ENCODE measurements at places on chromosomes 2 and 18.
A peak's percentile ranks its signal among the peaks of the same experiment; 100 is the strongest.

GRCh38 chr2:191927991-191928390, 81.1 kb upstream of the CAVIN2 start:
- H3K27ac ChIP-seq: no peak overlapping the region
- no peak overlapping the region for H3K4me3 ChIP-seq
- no peaks in the 10 kb centered on the region for H3K27me3 ChIP-seq
- H3K36me3 ChIP-seq: no peaks in the 10 kb centered on the region
- H3K4me1 ChIP-seq: no peaks in the 10 kb centered on the region

- no peaks in the 10 kb centered on the region for H3K4me1 ChIP-seq
- no peak for DNase-seq
- H3K4me3 ChIP-seq: no peak overlapping the region
- no peaks in the 10 kb centered on the region for H3K36me3 ChIP-seq
- no peak overlapping the region for H3K27ac ChIP-seq
Observed at GRCh38 chr18:59631583-59632181, 65.5 kb downstream of the CCBE1 start.

DNA sequence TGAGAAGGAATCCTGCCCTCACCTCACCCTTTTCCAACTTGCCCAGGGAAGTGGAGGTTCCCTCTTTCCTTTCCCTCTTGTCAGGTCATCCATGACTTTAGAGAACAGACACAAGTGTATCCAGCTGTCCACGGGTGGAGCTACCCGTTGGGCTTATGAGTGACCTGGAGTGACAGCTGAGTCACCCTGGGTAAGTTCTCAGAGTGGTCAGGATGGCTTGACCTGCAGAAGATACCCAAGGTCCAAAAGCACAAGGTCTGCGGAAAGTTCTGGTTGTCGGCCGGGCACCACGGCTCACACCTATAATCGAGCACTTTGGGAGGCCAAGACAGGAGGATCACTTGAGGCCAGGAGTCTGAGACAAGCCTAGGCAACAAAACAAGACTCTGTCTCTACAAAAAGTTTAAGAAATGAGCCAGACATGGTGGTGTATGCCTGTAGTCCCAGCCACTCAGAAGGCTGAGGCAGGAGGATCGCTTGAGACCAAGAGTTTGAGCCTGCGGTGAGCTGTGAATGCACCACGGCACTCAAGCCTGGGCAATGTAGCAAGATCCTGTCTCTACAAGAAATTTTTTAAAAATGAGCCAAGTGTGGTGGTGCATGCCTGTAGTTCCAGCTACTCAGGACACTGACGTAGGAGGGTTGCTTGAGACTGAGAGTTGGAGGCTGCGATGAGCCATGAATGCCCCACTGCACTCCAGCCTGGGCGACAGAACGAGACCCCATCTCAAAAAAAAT, 14.0 kb upstream of the CNDP1 start:
- no peaks in the 10 kb centered on the region for H3K27me3 ChIP-seq
- H3K27ac ChIP-seq: no peak overlapping the region
- no peaks in the 10 kb centered on the region for H3K4me1 ChIP-seq
- H3K4me3 ChIP-seq: no peak overlapping the region
- peaks cover 33% of the 10 kb centered on the region for H3K36me3 ChIP-seq
- DNase-seq: no peak

DNA sequence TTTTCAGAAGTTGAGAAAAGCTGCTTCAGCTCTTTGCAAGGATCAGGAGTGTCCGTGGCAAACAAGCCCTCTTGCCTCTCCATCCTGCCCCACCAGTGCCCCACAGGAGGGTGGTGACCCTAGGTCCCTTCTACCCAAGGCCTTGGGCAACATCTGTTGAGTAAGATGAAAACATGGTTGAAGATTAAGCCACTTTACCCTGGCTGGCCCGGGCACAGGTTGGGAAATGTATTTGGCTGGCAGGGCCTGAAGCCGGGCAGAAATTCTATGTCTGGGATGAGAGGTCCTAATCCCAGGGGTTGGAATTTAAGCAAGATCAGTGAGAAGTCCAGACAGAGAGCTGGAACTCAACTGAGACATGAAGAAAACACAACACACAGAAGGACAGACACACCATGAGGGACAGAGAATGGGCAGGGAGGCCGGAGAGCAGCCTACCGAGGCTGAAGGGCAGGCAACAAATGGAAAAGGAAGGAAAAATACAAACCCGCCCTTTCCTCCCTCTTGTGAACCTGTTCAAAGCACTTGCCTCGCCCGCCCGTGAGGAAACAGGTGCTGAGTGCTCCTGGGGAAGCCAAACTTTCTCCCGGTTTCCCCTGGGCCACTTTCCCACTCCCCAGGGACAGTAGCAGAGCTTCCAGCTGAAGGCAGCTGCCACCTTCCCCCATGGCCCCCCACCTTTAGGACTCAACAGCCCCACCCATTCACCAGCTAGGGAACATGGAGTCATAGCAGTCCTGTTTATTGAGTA, 86.1 kb downstream of the TNS1 start:
- no peak overlapping the region for H3K4me3 ChIP-seq
- H3K27ac ChIP-seq: no peak overlapping the region
- no peaks in the 10 kb centered on the region for H3K36me3 ChIP-seq
- no peaks in the 10 kb centered on the region for H3K4me1 ChIP-seq
- peaks cover 7% of the 10 kb centered on the region for H3K27me3 ChIP-seq

GRCh38 chr2:108579623-108580022, 45.4 kb downstream of the LIMS1 start:
- peaks cover 3% of the 10 kb centered on the region for H3K4me1 ChIP-seq
- DNase-seq: no peak
- no peak overlapping the region for H3K4me3 ChIP-seq
- H3K27me3 ChIP-seq: no peaks in the 10 kb centered on the region
- H3K36me3 ChIP-seq: no peaks in the 10 kb centered on the region

- H3K4me3 ChIP-seq: no peak overlapping the region
- no peaks in the 10 kb centered on the region for H3K27me3 ChIP-seq
- H3K4me1 ChIP-seq: peaks cover 16% of the 10 kb centered on the region
- H3K27ac ChIP-seq: no peak overlapping the region
Observed at GRCh38 chr2:156489195-156489594, 53.0 kb downstream of the GPD2 start.

DNA sequence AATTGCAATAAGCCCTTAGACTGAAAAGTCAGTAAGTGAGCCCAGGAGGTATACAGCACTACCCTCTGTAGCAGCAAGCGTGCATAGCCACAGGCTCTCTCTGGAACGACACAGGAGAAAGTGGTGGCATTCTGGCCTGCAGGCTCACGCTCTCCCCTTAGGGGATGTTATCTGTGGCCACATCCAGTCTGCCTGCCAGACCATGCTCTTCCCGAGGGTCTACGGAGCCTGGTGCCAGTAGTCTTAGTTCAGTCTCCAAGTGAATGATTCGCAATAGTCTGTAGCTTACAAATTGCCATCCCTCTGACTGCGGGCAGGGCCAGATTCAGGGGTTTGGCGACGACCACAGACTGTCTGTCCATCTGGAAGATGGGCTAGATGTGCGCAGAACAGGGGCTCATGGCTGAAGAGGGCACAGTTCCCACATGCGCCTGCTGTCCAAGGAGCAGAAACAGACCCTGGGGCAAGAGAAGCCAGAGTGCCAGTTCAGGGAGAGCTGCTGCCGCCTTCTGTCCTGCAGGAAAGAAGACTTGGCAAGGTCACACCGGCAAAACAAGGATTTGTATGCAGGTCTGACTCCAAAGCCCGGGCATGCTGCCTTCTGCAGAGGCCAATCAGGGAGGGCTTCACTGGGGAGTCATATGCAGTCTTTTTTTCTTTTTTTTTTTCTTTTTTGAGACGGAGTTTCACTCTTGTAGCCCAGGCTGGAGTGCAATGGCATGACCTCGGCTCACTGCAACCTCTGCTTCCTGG, 3.5 kb upstream of the KLF11 start:
- DNase-seq: no peak
- no peak overlapping the region for H3K4me3 ChIP-seq
- peaks cover 25% of the 10 kb centered on the region for H3K4me1 ChIP-seq
- no peaks in the 10 kb centered on the region for H3K36me3 ChIP-seq
- H3K27me3 ChIP-seq: no peaks in the 10 kb centered on the region

- no peak for DNase-seq
- H3K27me3 ChIP-seq: peaks cover 59% of the 10 kb centered on the region
- H3K36me3 ChIP-seq: peaks cover 2% of the 10 kb centered on the region
- H3K4me1 ChIP-seq: peaks cover 4% of the 10 kb centered on the region
Observed at GRCh38 chr18:37247497-37248161, 318.0 kb downstream of the CELF4 start.

DNA sequence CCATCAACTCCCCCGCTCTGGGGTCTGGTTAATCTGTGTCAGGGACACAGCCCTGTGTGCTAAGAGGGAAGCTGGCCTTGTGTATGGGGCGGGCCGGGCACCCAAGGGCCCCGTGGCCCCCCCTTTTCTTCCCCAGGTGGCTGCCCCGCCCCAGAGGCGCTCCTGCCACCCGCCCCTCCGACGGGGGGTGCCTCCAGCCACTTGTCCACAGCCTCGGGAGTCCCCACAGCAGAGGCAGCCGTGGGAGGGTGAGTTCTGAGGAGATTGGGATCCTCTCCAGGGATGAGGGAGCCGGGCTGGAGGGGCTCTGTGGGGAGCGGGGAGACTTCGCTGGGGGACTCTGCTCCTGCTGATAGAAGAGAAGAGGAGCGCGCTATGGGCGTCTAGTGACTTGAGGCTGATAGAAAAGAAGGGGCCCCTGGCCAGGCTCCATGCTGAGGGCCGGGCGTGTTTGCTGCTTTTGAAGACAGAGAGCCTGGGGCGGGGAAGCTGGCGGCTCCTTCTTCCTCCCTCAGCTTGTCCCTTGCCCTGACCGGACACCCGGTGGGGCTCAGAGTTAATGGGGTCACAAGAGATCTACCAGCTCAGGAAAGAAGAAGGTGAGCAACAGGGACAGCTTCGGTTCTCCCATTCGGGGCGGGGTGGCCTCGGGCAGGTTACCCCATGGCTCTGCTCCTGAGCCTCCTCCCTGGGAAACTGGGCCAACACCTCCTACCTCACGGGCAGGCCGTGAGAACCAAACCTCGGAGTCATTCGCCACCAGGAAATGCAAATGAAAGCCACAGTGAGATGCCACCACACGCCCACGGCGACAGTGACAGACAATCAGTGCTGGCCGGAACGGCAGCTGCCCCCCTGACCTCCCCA, 89.4 kb upstream of the TAF1B start:
- DNase-seq: no peak
- H3K36me3 ChIP-seq: no peaks in the 10 kb centered on the region
- H3K4me1 ChIP-seq: peaks cover 57% of the 10 kb centered on the region
- H3K27ac ChIP-seq: no peak overlapping the region
- H3K4me3 ChIP-seq: peak overlapping the region; percentile 88

GRCh38 chr2:2464094-2464493, 133.0 kb upstream of the MYT1L start:
- no peak overlapping the region for H3K4me3 ChIP-seq
- H3K27ac ChIP-seq: no peak overlapping the region
- H3K4me1 ChIP-seq: no peaks in the 10 kb centered on the region
- H3K36me3 ChIP-seq: no peaks in the 10 kb centered on the region
- H3K27me3 ChIP-seq: peaks cover 5% of the 10 kb centered on the region

GRCh38 chr18:52465391-52465790, 125.4 kb downstream of the DCC start:
- no peak overlapping the region for H3K4me3 ChIP-seq
- no peak overlapping the region for H3K27ac ChIP-seq
- no peaks in the 10 kb centered on the region for H3K36me3 ChIP-seq
- H3K4me1 ChIP-seq: no peaks in the 10 kb centered on the region
- peaks cover 2% of the 10 kb centered on the region for H3K27me3 ChIP-seq
- DNase-seq: no peak

- peak overlapping the region; percentile 88 for H3K4me3 ChIP-seq
- DNase-seq: peak; percentile 62
- no peaks in the 10 kb centered on the region for H3K36me3 ChIP-seq
- no peaks in the 10 kb centered on the region for H3K27me3 ChIP-seq
- H3K27ac ChIP-seq: peak overlapping the region; percentile 96
- H3K4me1 ChIP-seq: peaks cover 24% of the 10 kb centered on the region
Observed at GRCh38 chr18:74081966-74082741, 65.5 kb downstream of the FBXO15 start.

DNA sequence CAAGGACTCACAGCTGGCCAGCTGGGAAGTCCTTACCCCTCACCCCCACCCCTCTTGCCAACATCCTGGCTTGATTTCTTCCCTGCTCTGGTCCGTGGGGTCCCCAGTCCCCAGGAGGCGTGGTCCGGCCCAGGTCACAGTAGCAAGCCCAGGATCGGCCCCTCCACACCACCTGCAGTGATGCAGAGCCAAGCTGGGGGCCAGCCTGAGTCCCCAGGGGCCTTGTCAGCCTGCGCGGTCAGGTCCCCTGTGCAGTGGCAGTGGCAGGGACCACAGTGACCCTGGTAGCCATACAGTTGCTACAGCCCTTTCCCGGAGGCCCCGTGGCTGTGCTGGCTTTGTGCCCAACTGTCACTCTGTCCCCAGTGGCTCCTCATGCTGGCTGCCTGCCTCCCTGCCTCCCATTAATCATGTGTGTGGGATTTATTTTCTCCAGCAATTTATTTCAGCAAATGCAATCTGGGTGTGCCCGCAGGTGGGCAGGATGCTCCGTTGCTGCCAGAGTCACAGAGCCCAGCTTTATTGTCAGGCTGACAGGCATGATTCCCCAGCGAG, 8.8 kb upstream of the PRSS56 start:
- H3K27ac ChIP-seq: no peak overlapping the region
- H3K4me3 ChIP-seq: no peak overlapping the region
- DNase-seq: no peak
- no peaks in the 10 kb centered on the region for H3K36me3 ChIP-seq
- no peaks in the 10 kb centered on the region for H3K4me1 ChIP-seq

GRCh38 chr2:184524551-184525382, 73.6 kb upstream of the ZNF804A start:
- H3K4me1 ChIP-seq: no peaks in the 10 kb centered on the region
- no peaks in the 10 kb centered on the region for H3K36me3 ChIP-seq
- DNase-seq: no peak
- no peaks in the 10 kb centered on the region for H3K27me3 ChIP-seq

- H3K27ac ChIP-seq: no peak overlapping the region
- no peaks in the 10 kb centered on the region for H3K36me3 ChIP-seq
- no peak for DNase-seq
- H3K4me1 ChIP-seq: peaks cover 7% of the 10 kb centered on the region
Observed at GRCh38 chr2:6352247-6352646, 513.5 kb downstream of the CMPK2 start.

GRCh38 chr2:194491409-194492115, 1165.5 kb upstream of the SLC39A10 start:
- H3K4me1 ChIP-seq: no peaks in the 10 kb centered on the region
- no peaks in the 10 kb centered on the region for H3K36me3 ChIP-seq
- H3K27ac ChIP-seq: no peak overlapping the region
- DNase-seq: peak; percentile 15
- no peaks in the 10 kb centered on the region for H3K27me3 ChIP-seq

- H3K4me3 ChIP-seq: no peak overlapping the region
- H3K27ac ChIP-seq: no peak overlapping the region
- H3K36me3 ChIP-seq: no peaks in the 10 kb centered on the region
- DNase-seq: no peak
- peaks cover 1% of the 10 kb centered on the region for H3K27me3 ChIP-seq
Observed at GRCh38 chr2:223019390-223019930, 32.5 kb upstream of the KCNE4 start.

- peaks cover 15% of the 10 kb centered on the region for H3K36me3 ChIP-seq
- H3K4me1 ChIP-seq: peaks cover 57% of the 10 kb centered on the region
- peak overlapping the region; percentile 98 for H3K27ac ChIP-seq
- no peak for DNase-seq
- H3K27me3 ChIP-seq: no peaks in the 10 kb centered on the region
Observed at GRCh38 chr2:174635776-174636404, 38.3 kb upstream of the WIPF1 start.

GRCh38 chr2:119371111-119371510, 4.3 kb downstream of the DBI start:
- peaks cover 29% of the 10 kb centered on the region for H3K4me1 ChIP-seq
- H3K4me3 ChIP-seq: no peak overlapping the region
- H3K36me3 ChIP-seq: peaks cover 53% of the 10 kb centered on the region
- no peak for DNase-seq
- no peak overlapping the region for H3K27ac ChIP-seq

GRCh38 chr2:224922142-224922727, 120.0 kb downstream of the DOCK10 start:
- H3K27me3 ChIP-seq: no peaks in the 10 kb centered on the region
- peaks cover 60% of the 10 kb centered on the region for H3K4me1 ChIP-seq
- H3K36me3 ChIP-seq: peaks cover 38% of the 10 kb centered on the region

All from naive thymus-derived CD8-positive, alpha-beta T cell (primary cell).